IPS DF 19.7 (cell line): ENCODE measurements at places on chromosomes 11 and 22.

- DNase-seq, result no peak
These were observed 234.5 kb upstream of the TBCEL start for GRCh38 chr11:120789391-120789790.

GRCh38 chr11:96481771-96482170 is 92.0 kb downstream of the JRKL start:
- no peak for DNase-seq

GRCh38 chr11:10774811-10775210 is 23.8 kb downstream of the CTR9 start:
- no peak for DNase-seq

- no peak for DNase-seq
These were observed 1493.6 kb downstream of the BRD1 start for GRCh38 chr22:48333816-48334735.

- no peak for DNase-seq
These were observed 125.7 kb downstream of the SLC1A2 start for GRCh38 chr11:35293699-35294098.

- DNase-seq, result no peak
These were observed 79.9 kb upstream of the OR4C15 start for GRCh38 chr11:55474321-55474720.

- no peak for DNase-seq
These were observed 16.9 kb upstream of the RELT start for GRCh38 chr11:73359341-73359740.

DNA sequence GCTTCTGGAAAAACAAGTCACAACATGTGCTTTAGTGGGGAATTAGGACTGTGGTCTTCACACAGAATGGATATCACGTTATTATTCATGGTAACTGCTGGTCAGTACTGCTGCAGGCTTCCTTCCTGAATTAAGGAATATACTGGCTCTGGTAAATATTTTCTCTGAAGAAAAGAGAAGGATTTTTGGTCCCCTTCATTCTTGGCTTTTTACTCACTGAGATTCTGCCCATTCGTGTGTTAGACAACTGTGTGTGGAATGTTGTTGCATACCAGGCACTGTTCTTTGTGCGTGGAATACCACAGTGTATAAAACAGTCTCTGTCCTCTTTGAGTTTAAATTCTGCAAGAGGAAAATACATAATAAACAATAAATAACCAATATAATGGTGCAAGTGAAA is 80.3 kb downstream of the ALX4 start:
- no peak for DNase-seq

- DNase-seq, result no peak
These were observed 9.0 kb downstream of the INCENP start for GRCh38 chr11:62132689-62133293.

DNA sequence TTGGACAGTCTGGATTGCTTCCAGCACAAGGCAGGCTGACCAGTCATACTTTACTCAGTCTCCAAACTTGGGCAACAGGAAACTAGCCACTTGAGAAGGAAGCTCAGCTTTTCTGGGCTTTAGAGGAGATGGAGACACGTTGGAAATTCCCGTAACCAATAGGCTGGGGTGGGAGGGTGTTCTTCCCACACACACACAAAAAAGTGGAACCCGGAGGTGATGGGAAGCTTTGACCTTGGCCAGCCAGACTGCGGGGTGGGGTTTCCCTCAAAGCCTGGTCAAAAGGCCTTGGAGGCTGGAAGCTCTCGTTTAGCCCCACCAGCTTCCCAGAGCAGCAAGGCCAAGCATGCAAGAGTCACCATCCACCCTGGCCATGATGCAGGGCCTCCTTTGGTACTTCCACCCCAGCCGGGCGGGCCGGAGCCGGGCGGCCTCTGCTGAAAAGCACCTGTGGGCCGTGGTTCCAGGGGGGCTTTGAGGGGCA is 126.2 kb downstream of the BCR start:
- no peak for DNase-seq

GRCh38 chr11:1739576-1739975 is 10.8 kb downstream of the IFITM10 start:
- DNase-seq, result no peak
